Stimulated activated naive CD4-positive, alpha-beta T cell treated with Interleukin-2 at 50 U/mL for 16 hours (primary cell): ENCODE measurements at places on chromosomes 4 and X.

- no peak for DNase-seq
These were observed 394.7 kb downstream of the GALNTL6 start for GRCh38 chr4:172207886-172208285.

GRCh38 chr4:81595798-81596610 lies 124.3 kb upstream of the RASGEF1B start:
- no peak for DNase-seq

GRCh38 chr4:87019898-87020297 lies 85.1 kb downstream of the AFF1 start:
- DNase-seq = no peak

GRCh38 chr4:143700416-143701352 lies at the start of gene FREM3:
Gene FREM3 (minus strand): TSS chr4:143700675. CDS start chr4:143700675, 0 bp downstream.
- no peak for DNase-seq
